ENCODE measurements at places on chromosomes 7 and 10.

GRCh38 chr10:96588060-96588554, 1.3 kb upstream of the TM9SF3 start:
- no peak for DNase-seq

DNA sequence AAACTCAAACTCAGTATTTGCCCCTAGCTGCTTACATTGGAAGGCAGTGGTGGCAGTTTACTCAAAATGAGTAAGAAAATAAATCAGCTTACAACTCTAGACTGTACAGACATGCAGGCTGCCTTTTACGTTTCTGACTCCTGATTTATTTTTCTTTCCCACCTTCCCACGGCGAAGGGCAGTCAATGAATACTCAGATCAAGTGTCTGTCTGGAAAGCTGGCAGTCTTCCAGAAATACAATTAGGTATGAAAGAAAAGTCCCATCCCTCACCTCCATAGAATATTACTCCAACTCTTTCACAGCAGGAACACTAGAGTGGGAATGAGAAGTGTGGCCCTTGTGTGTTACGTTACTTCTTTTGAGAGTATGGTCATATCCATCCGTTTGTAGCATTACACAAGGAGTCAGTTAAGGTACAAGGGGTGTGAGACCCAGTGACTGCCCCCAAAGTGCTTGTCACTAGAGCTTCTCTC, 1.3 kb upstream of the PAPSS2 start:
- DNase-seq: no peak

DNA sequence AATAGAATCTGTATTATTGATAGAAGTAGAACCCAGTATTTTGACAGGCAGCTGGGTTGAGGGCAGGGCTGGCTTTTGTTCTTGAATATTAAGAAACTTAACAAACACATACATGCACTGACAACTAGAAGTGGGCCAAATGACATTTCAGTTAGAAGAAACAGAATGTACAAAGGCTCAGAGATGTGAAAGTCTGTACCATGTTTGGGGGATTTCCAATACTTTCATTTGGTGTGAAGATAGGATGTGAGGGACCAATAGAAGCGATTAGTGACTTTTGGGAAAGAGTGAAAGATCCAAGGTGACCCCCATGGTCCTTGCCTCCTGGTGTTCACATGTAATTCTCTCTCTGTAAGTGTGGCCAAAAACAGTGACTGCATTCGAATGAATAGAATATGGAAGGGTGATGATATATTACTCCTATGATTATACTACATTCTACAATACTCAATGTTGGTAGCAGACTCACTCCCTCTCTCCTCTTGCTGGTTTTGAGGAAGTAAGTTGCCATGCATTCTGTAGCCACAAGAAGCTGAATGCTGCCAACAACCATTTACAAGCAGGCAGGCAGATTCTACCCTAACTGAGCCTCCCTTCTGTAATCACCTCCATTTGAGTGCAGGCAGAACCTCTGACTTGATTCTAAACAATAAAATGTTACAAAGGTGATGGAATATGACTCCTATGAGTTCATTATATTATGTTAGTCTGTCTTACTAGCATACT, 151.4 kb downstream of the TMEM168 start:
- no peak for DNase-seq

DNA sequence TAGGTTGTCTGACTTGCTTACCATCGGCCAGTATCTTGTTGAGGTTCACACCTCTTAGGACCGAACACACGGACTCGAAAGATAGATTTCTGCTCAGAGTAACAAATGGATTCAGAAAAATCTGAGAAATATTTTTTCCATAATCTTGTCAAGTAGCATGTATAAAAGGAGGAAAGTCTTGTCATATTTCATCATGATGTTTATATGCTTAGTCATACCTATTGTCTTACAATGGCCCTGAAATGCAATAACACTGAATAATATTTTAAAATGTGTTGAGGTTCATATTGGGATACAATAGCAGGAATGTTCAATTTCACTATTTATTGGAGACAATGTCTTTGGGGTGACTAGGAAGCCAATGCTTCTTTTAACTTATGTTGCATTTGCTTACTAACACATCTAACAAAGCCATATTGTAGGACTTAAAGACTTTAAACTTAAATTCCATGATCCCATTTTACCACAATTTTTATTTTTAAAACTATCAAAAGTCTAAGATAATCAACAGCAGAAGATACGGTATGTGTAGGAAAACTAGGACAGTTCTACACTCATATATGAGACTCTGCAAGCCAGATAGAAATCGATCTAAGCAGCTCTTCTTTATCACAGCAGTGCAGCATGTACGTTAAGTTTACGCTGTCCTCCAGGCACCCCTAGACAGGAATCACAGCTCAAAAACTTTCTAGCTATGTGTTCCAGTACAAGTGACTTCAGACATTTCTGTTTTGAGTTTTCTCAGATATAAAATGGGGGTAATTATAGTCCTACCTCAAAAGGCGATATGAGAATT, 135.7 kb upstream of the CAV2 start:
- no peak for DNase-seq

- no peak for DNase-seq
Observed at GRCh38 chr10:3678629-3679227, 106.3 kb downstream of the KLF6 start.

DNA sequence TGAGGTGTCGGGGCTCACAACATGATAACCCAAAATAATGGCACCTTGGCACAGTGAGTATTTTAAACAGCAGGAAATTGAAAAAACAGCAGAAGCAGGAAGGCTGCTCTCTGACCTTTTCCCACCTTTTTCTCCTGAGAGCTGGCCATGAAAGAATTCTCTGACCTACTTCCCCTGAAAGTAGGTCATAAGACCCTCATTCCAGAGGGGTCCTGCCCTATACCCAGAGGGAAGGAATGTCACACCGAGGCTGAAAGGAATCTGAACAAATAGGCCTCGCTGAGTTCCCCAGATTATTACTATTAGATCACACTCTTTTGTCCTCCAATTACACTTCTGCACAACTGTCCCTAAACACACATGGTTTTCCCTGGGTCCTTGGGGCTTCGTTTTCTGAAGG, 18.8 kb downstream of the CPVL start:
- DNase-seq: no peak

GRCh38 chr7:134851141-134851540, 71.7 kb downstream of the CALD1 start:
- no peak for DNase-seq

- DNase-seq: no peak
Observed at GRCh38 chr10:89257581-89257980, 6.0 kb upstream of the LIPA start.

- no peak for DNase-seq
Observed at GRCh38 chr10:88249450-88249849, 333.7 kb downstream of the RNLS start.

Measured in stimulated activated CD8-positive, alpha-beta memory T cell treated with anti-CD3 and anti-CD28 coated beads, Interleukin-15, amount 100 ng/mL, for 4 hours (primary cell).